ENCODE measurements at places on chromosomes 2 and 18. TPM values are rescaled to one million over a fixed set of nuclear protein-coding genes. Genes with fewer than 3 reads are reported as not detected.

Gene TEKT4
- polyA plus RNA-seq: not detected

Gene KLHL30
- not detected for polyA plus RNA-seq

Gene RNF125
- 21.2 TPM for polyA plus RNA-seq

Gene IHH
- polyA plus RNA-seq: not detected

Gene ZNF516
- polyA plus RNA-seq: 2.5 TPM
